ENCODE measurements at places on chromosomes 13 and 19.
A peak's percentile ranks its signal among the peaks of the same experiment; 100 is the strongest.

- no peak for DNase-seq
Observed at GRCh38 chr19:58332697-58333096, 5.9 kb downstream of the ZSCAN22 start.

GRCh38 chr13:29758531-29759114 is 91.8 kb downstream of the UBL3 start:
- DNase-seq = peak; percentile 43

DNA sequence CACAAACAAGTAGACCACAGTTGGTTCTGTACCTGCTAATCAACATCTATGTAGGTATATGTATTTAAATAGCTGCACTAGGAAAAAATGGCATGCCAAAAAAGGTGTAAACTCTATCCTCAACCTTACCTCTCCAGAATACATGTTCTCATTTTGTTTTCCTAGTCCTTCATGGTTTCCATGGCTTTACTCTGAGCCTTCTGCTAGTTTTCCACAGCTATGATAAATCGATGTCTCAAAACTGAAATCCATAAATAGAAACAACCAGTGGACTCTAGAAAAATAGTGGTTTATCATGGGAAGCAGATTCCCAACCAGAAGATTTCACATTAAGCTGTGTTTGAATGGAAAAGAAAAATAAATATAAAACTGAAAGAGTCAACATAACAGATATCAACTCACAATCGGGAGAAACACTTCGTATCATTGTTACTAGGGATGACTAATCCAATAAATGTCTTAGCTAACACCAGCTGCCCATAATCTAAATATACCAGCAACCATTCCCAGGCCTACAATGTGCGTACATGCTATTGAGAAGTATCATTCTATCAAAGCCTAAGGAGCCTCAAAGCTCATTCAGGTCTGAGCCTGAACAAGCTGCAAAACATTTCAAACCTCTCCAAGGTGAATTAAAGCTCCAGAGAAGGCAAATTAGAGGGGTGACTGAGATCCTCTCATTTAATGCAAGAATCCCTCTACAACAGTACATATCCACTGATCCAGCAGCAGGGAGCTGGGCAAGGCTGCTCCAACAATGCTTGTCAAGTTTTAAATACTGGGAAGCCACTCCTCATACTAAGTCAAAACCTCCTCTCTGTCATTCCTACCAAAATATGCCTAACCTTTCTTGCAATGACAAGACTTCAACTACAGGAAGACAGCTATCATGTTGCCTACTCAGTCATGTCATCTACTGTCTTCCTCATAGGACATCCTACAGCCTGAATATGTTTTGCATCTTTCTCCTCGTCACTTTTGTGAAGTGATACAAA is 90.2 kb downstream of the KCTD12 start:
- DNase-seq = no peak

- peak; percentile 32 for DNase-seq
Observed at GRCh38 chr19:18205200-18205892, 1.5 kb upstream of the RAB3A start.

DNA sequence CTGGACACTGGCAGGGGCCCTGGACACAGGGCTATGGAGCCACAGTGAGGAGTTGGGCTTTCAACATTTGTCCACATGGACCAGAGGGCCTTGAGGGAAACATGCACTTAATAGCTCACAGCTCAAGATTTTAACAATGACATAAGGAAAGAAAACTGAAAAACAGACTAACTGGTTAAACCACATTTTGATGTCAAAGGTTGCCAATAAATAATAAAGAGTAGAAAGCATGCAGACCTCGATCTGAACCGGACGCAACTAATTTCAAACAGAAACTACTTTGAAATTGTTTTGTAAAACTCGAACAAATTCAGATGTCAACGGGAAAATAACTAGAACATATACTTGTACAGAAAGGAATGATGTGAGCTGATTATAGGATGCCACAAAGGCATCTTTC is 15.5 kb upstream of the ZNF888 start:
- no peak for DNase-seq
